ENCODE measurements at places on chromosomes 16 and 17.

DNA sequence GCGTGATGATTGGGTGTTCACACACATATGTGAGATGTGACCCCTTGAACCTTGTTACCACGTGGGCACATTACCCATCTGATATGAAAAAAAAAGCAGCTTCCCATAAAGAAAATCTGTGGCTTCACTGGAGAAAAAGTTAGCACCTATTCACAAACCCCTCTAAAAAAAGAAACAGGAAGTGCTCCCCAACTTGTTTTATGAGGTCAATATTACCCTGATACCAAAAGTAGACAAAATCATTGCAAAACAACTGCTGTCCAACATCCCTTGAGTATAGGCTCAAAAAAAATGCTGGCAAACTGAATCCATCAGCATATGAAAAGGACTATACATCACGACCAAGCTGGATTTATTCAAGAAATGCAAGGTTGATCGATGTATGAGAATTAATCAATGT, 99.7 kb upstream of the RBL2 start:
- H3K27ac ChIP-seq, result no peak overlapping the region
- H3K4me3 ChIP-seq, result no peak overlapping the region
- no peak for DNase-seq
- no peaks in the 10 kb centered on the region for H3K27me3 ChIP-seq

GRCh38 chr17:40471846-40472732, 28.8 kb downstream of the IGFBP4 start:
- no peak overlapping the region for H3K4me3 ChIP-seq
- peaks cover 6% of the 10 kb centered on the region for H3K4me1 ChIP-seq
- H3K27me3 ChIP-seq, result no peaks in the 10 kb centered on the region
- DNase-seq, result no peak

DNA sequence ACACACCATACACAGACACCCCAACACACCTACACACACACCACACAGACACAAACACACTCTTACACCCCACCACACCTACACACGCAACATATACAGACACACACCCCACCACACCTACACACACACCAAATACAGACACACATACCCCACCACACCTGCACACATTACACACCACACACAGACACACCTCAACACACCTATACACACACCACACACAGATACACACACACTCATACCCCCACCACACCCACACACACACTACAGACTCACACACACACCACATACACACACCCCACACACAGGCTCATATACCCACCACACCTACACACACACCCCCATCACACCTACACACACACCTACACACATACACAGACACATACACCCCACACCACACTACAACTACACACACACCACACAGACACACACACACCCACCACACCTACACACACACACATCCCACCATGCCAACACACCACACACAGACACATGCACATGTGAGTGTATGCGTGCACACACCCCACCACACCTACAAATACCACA, 31.4 kb downstream of the GPT2 start:
- no peak for DNase-seq
- H3K4me1 ChIP-seq, result no peaks in the 10 kb centered on the region
- no peak overlapping the region for H3K4me3 ChIP-seq
- peaks cover 2% of the 10 kb centered on the region for H3K36me3 ChIP-seq
- H3K27ac ChIP-seq, result no peak overlapping the region

DNA sequence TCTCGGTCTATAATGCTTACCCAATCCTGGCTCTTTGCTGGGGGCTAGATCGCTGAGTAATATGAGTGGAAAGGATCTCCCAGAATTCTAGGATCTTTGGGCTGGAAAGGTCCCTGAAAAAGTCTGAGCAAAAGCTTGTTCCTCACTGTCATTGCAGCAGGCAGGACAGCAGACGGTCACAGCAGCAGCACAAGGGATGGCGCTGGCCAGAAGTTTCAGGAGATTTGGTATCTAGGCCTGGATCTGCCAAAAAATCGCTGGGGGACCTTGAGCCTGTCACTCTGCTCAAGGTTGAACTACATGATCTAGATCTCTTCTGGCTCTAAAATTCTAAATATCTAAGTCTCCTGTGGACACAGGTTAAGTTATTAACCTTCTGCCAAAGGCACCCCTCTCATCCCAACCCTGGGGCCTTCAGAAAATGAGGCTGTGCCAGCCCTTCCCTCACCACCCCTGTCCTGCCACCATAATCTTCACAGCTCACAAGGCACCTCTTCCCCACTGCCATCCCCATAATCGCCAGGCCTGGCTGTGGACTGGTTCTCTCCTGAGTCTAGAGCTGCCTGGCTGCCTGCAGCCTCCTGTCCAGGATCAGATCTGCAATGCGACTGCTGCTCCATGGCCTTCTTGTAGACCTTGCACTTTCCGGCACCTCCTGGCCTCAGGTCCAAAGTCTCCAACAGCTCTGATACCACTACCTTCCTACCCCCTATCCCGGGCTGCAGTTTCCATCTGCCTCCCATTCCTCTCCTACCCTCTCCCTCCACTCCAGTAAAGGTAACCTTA, 10.2 kb downstream of the MYO18A start:
- no peaks in the 10 kb centered on the region for H3K36me3 ChIP-seq
- no peak overlapping the region for H3K27ac ChIP-seq
- no peaks in the 10 kb centered on the region for H3K27me3 ChIP-seq
- no peak for DNase-seq
- H3K4me3 ChIP-seq, result no peak overlapping the region
- H3K4me1 ChIP-seq, result no peaks in the 10 kb centered on the region

GRCh38 chr17:35539659-35540026, 2.2 kb upstream of the SLFN12L start:
- H3K4me3 ChIP-seq, result peak overlapping the region; percentile 81
- H3K36me3 ChIP-seq, result peaks cover 24% of the 10 kb centered on the region
- no peak for DNase-seq
- peak overlapping the region; percentile 82 for H3K27ac ChIP-seq
- H3K27me3 ChIP-seq, result no peaks in the 10 kb centered on the region
- peaks cover 48% of the 10 kb centered on the region for H3K4me1 ChIP-seq

DNA sequence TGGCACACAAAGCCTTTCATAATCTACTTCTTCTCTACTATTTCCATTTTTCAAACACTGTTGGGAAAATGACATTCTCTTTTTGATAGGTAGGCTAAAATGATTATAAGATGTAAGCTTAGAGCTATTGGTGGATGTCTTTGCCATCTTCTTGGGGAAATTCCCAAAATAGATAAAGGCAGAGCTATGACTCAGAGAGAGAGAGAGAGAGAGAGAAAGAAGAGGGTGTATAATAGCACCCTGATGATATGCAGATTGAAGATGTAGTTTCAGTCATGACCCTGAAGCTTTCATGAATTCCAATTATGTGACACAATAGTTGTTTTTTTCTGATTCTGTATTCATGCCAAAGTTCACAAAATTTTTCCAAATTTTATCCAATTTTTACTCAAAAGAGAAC, 529.1 kb downstream of the HS3ST4 start:
- no peak overlapping the region for H3K27ac ChIP-seq
- DNase-seq, result no peak
- no peaks in the 10 kb centered on the region for H3K36me3 ChIP-seq
- no peaks in the 10 kb centered on the region for H3K4me1 ChIP-seq
- H3K27me3 ChIP-seq, result peaks cover 34% of the 10 kb centered on the region

GRCh38 chr17:46916211-46916610, 6.7 kb upstream of the GOSR2 start:
- no peaks in the 10 kb centered on the region for H3K4me1 ChIP-seq
- H3K4me3 ChIP-seq, result no peak overlapping the region
- H3K36me3 ChIP-seq, result no peaks in the 10 kb centered on the region
- H3K27me3 ChIP-seq, result peaks cover 9% of the 10 kb centered on the region
- no peak overlapping the region for H3K27ac ChIP-seq
- no peak for DNase-seq

DNA sequence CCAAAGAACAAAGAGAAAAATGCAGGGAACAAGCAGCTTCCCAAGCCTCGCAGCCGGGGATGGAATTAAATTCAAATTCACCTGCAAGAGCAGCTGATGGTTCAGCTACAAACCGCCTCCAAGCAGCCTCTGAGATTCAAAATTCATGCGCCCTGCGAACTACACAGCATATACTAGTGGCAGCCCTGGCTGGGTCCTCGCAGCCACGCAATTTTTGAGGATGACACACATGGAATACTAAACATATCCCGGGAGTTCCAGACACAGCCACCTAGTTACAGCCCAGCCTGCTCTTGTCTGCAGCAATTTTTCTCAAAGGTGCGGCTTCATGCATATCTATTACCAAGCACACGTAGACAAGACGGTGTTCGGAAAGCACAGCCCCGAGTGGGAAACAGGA, 35.9 kb upstream of the KIFC3 start:
- H3K36me3 ChIP-seq, result no peaks in the 10 kb centered on the region
- no peak overlapping the region for H3K27ac ChIP-seq
- H3K27me3 ChIP-seq, result peaks cover 5% of the 10 kb centered on the region
- H3K4me3 ChIP-seq, result no peak overlapping the region

DNA sequence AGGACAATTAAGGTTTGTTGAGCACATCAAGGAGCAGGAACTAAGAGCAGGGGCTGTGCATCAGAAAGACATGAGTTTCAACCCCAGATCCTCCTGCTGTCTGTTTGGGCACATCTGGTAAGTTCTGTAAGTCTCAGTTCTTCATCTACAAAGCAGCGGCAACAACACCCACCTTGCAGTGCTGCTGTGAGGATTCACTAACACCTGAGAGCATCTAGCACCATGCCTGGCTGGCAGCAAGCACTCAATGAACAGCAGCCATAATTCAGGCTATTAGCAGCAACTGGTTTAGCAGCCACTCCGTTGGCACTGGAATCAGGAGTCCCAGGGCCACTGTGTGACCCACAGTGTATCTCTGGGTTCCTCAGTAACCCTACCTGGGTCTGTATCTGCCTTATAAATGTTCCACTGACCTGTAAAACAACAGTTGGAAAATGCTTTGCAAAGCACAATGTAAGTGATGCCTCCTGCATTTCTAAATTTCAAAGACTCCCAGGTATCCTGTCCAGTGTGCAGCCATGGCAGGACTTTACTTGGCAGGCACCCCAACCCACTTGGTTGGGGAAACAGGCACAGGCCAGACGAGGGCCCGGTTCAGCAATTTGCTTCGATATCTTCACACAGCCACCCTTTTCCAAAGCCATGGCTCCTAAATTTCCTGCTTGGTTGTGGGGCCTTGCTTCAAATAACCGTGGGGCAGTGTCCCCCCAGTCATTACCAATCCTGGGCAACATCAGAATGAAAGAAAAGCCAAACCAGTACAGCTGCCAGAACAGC, 4.2 kb downstream of the ST3GAL2 start:
- H3K27ac ChIP-seq, result no peak overlapping the region
- DNase-seq, result no peak
- H3K4me1 ChIP-seq, result peaks cover 54% of the 10 kb centered on the region
- no peaks in the 10 kb centered on the region for H3K27me3 ChIP-seq
- peaks cover 4% of the 10 kb centered on the region for H3K36me3 ChIP-seq

GRCh38 chr16:86505899-86506864, 4.1 kb upstream of the FOXF1 start:
- peak overlapping the region; percentile 34 for H3K4me3 ChIP-seq
- no peak for DNase-seq
- peaks cover 10% of the 10 kb centered on the region for H3K36me3 ChIP-seq
- peaks cover 81% of the 10 kb centered on the region for H3K27me3 ChIP-seq

DNA sequence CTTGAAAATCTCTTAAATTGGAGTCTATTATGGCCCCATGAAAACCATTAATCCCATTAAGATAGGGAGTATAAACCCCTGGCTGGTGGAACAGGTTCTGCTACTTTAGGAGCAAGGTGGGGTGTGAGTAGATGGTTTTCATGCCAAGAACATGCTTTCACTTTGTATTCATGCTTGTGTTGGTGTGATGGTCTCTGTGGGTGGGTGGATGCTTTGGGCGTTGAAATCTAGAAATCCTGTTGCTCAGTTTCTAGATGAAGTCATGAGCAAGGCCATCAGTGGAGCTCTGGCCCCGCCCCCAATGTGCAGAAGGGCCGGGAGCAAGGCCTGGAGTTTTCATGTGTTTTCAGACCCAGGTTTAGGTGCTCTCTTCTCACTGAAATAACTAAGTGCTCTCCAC, 20.1 kb downstream of the PLD6 start:
- H3K4me1 ChIP-seq, result peaks cover 25% of the 10 kb centered on the region
- no peak overlapping the region for H3K4me3 ChIP-seq
- DNase-seq, result no peak
- H3K36me3 ChIP-seq, result peaks cover 13% of the 10 kb centered on the region

DNA sequence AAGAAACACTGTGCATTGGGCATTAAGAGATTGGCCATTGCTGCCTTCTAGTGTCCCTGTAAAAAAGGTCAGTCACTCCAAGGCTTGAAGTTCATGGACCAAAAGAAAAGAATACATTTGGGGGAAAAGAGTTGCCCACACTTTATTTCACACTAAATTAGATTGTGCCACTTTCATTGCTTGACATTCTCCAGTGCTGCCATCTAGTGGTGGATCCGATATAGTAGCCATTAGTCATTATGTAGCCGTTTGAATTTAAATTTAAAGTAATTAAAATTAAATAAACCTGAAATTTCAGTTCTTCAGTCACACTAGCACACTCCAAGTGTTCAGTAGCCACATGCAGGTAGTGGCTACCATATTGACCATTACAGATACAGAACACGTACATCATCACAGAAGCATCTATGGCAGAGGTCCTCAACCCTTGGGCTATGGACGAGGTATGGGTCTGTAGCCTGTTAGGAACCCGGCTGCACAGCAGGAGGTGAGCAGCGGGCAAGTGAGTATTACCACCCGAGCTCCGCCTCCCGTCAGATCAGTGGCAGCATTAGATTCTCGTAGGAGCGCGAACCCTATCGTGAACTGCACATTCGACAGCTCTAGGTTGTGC, 21.9 kb upstream of the CDH5 start:
- H3K4me1 ChIP-seq, result no peaks in the 10 kb centered on the region
- H3K27me3 ChIP-seq, result peaks cover 70% of the 10 kb centered on the region
- H3K4me3 ChIP-seq, result no peak overlapping the region
- no peak overlapping the region for H3K27ac ChIP-seq
- no peak for DNase-seq
- H3K36me3 ChIP-seq, result no peaks in the 10 kb centered on the region

- H3K27ac ChIP-seq, result no peak overlapping the region
- H3K4me1 ChIP-seq, result no peaks in the 10 kb centered on the region
- H3K27me3 ChIP-seq, result no peaks in the 10 kb centered on the region
- H3K4me3 ChIP-seq, result no peak overlapping the region
- H3K36me3 ChIP-seq, result no peaks in the 10 kb centered on the region
- DNase-seq, result no peak
Measured at GRCh38 chr17:66578781-66579489, 256.0 kb upstream of the CACNG5 start.

Data from central memory CD8-positive, alpha-beta T cell (primary cell).